ENCODE measurements at places on chromosomes 7 and 10. TPM values are rescaled to one million over a fixed set of nuclear protein-coding genes. Genes with fewer than 3 reads are reported as not detected.

Gene ELN
- total RNA-seq = 15.5 TPM

Gene FRMD4A
- total RNA-seq = 9.7 TPM

GRCh38 chr10:76113952-76114351, 682.5 kb downstream of the LRMDA start:
- no peak for DNase-seq

DNA sequence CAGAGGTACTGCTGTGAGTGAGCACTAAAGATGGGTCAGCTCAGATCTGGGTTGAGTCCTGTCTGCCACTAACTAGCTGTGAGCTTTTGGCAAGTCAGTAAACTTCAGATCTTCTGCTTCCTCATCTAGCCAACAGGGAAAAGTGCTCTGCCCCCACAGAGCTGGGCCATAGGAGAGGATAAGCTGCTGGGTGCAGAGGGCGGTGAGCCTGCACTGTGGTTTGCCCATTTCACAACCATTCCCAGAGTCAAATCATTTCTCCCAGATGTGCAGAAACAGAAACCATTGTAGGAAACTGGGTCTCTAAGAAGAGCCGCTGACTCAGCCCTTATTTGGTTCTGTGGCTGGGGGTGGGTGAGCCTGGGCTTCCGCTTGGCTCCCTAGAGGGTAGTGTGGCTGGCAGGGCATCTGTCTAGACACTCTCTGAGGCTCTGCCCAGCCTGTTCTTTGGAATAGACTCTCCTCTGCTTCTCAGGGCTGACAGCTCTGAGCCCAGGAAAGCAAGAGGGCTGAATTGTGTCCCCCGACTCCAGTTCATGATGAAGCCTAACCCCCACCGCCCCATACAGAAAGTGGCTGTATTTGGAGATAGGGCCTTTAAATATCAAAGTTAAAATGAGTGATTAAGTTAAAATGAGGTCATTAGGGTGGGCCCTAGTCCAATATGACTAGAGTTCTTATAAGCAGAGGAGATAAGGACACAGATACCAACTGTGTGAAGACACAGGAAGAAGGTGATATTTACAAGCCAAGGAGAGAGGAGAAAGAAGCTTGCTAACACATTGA, 29.5 kb upstream of the ARHGAP22 start:
- no peak for DNase-seq

GRCh38 chr7:26397796-26398426, 106.2 kb downstream of the SNX10 start:
- DNase-seq = no peak

- no peak for DNase-seq
Measured at GRCh38 chr7:1240517-1241257, 8.0 kb downstream of the UNCX start.

- DNase-seq = no peak
Measured at GRCh38 chr10:85986777-85987176, 379.8 kb downstream of the GRID1 start.

GRCh38 chr10:15220445-15220844, 52.0 kb upstream of the NMT2 start:
- no peak for DNase-seq

DNA sequence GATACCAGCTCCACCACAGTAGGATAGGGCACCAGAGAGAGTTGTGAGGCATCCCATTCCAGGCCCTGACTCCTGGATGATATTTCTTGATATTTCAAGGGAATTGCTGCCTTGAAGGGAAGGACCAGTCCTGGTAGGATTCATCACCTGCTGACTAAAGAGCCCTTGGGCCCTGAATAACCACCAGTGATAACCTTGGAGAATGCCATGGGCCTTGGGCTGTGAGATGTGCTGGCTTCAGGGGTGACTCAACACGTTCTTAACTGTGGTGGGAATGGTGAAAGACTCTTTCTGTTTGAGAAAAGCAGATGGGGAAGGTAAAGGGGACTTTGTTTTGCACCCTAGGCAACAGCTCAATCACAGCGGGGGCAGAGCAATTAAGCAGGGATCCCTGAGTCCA, 21.4 kb upstream of the ASZ1 start:
- DNase-seq = no peak

All from lung microvascular endothelial cell (primary cell).